Lung microvascular endothelial cell (primary cell): ENCODE measurements at places on chromosomes 3 and 15. TPM values are rescaled to one million over a fixed set of nuclear protein-coding genes. Genes with fewer than 3 reads are reported as not detected.

- peak; percentile 10 for DNase-seq
Observed at GRCh38 chr3:65436580-65436979, 602.1 kb downstream of the MAGI1 start.

GRCh38 chr3:177810162-177810623 lies 612.9 kb upstream of the TBL1XR1 start:
- peak; percentile 91 for DNase-seq

GRCh38 chr3:20344400-20344959 lies 158.5 kb upstream of the SGO1 start:
- DNase-seq: no peak

DNA sequence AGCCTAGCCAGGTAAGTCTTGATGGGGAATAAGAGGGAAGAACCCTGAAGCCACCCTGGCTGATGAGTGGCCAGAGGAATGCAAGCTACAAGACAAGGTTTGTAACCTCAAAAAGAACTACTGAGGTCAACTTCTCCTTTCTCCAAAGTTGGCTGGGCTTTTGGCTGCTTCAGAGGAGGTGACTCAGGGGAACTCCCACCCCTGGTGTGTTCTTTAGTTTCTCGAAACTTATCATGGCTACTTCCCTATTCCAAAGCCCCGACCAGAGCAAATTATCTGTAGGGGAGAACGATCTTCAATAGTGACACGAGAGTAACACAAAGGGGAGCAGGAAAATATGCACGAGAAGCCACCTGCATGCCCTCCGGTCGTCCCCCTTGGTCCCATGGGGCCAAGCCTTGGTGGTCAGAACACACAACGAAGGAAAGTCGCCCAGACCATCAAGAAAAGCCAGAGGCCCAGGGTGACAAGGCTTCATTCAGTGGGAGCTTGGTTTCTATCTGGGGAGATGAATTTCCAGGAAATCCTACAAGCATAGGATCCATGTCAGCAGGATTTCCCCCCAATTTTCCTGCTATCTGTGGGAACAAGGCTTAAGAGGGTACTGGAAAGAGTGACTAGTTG lies 6.5 kb upstream of the BCL2A1 start:
- DNase-seq: no peak

GRCh38 chr3:167350245-167350862 lies 29.7 kb downstream of the ZBBX start:
- peak; percentile 5 for DNase-seq

DNA sequence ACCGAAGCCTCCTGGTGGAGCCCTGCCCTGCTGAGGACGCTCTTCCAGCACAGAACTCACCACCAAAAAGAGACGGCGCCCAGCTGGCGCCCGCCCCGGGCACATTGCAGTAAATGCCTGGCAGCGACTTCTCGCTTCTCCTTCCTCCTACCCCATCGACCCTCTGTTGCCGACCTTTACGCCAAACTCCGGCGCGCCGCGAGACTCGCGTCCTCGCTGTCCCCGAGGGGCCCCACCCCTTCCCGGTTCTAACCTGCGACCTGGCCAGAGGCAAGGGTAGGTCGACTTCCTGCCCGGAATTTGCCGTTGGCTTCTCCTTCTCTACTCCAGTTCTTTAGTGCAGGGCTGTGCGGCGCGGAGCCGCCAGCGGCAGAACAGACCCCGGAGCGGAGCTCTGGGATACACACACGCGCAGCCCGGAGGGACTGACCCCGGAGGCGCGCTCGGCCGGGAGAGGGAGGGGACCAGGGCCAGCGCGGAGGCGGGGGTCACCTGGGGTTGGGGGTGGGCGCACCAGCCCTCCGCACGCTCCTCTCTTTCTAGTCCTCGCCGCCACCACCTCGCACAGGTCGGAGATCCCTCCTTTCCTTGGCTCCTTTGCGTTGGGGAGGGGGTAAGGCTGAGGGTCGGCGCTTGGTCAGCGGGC lies 226.6 kb upstream of the AZI2 start:
- DNase-seq: no peak

- DNase-seq: peak; percentile 56
Observed at GRCh38 chr15:33963831-33964664, 4.2 kb upstream of the CHRM5 start.

Gene ZNF662
- 0.44 and 1.8 TPM in 2 replicates for total RNA-seq

Gene GPR149
- total RNA-seq: not detected in 2 replicates

Gene LYZL4
- not detected in 2 replicates for total RNA-seq

Gene ALDH1A2
- total RNA-seq: 24.6 and 34.5 TPM in 2 replicates

Gene PXYLP1
- 0.40 and 0.44 TPM in 2 replicates for total RNA-seq

Gene CYP1A1
- total RNA-seq: 8.5 and 115 TPM in 2 replicates
